ENCODE measurements at places on chromosomes 2 and 18.

GRCh38 chr2:167592441-167592840, 655.0 kb downstream of the STK39 start:
- H3K27ac ChIP-seq: no peak overlapping the region
- H3K36me3 ChIP-seq: no peaks in the 10 kb centered on the region
- DNase-seq: no peak

- H3K36me3 ChIP-seq: no peaks in the 10 kb centered on the region
- DNase-seq: no peak
- H3K27me3 ChIP-seq: no peaks in the 10 kb centered on the region
- no peak overlapping the region for H3K27ac ChIP-seq
- H3K4me1 ChIP-seq: peaks cover 1% of the 10 kb centered on the region
Measured at GRCh38 chr18:46418663-46419260, 238.3 kb downstream of the LOXHD1 start.

DNA sequence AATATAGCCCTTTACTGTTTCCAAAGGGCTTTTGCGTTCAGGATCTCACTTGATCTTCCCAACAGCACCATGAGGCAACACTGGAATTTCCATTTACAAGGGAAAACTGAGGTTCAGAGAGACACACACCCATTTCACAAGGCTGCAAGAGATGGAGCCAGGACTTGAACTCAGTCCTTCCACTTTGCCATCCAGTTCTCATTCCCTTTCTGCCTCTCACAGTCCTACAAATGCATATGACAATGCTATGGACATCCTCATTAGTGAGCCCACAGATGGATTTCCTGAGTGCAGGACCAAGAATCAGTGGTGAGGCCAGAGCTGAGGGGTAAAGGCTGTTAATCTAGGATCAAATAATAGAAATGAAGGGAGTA, 136.1 kb upstream of the MYCN start:
- no peak overlapping the region for H3K27ac ChIP-seq
- H3K4me3 ChIP-seq: no peak overlapping the region
- H3K4me1 ChIP-seq: no peaks in the 10 kb centered on the region
- no peaks in the 10 kb centered on the region for H3K36me3 ChIP-seq
- no peak for DNase-seq

GRCh38 chr2:166167449-166167848, 39.6 kb upstream of the SCN1A start:
- no peak overlapping the region for H3K4me3 ChIP-seq
- no peaks in the 10 kb centered on the region for H3K36me3 ChIP-seq
- no peak for DNase-seq

DNA sequence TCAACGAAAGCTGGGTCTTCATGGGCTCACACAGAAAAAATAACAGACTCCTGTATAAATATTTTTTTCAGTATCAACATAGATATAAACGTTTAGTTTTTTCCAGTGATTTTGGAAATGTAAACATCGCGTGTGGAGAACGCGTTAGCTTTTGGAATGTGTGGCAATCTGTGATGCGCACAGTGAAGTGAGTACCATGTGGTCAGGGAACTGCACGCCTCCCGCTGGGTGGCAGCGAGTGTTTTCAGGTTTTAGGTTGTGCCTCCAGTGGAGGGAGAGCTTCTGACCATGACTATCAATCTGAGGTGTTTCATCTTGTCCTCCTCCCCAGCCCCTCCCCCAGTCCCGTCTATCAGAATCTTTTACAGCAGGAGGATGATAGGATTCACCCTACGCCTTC, 127.8 kb downstream of the ARHGAP28 start:
- no peaks in the 10 kb centered on the region for H3K4me1 ChIP-seq
- no peak overlapping the region for H3K27ac ChIP-seq
- DNase-seq: no peak

- no peak for DNase-seq
- no peaks in the 10 kb centered on the region for H3K4me1 ChIP-seq
- H3K27me3 ChIP-seq: no peaks in the 10 kb centered on the region
Measured at GRCh38 chr2:23698721-23699579, 228.0 kb downstream of the ATAD2B start.

Data from activated T-helper 2 cell treated with anti-CD3 and anti-CD28 coated beads, Interferon-gamma antibody, Interleukin-2, Interleukin-4, amounts not matched to agents 10 μg/mL and 5 μg/mL and 100 μg/mL, durations not matched to agents 14 hours and 24 hours and 36 hours (primary cell).